CD4-positive, alpha-beta T cell treated with Interleukin-17A for 1 hour (primary cell): ENCODE measurements at places on chromosomes 4 and X.

DNA sequence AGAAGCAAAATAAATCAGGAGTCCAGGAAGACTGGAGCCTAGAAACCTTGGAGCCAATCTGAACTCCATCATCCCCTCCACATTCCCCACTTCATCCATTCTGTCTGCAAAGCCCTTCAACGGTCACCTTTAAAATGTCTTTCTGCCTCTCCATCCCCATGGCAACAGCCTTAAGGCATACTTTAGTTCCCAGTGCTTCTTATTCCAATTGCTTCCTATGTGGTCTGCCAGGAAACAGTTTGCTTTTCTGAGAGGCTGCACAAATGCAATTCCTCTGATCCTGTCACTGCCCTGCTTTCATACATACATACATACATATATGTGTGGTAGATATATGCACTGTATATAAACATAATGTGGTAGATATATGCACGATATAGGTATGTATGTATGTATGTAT is 786 bp upstream of the MAGEH1 start:
- DNase-seq: no peak

DNA sequence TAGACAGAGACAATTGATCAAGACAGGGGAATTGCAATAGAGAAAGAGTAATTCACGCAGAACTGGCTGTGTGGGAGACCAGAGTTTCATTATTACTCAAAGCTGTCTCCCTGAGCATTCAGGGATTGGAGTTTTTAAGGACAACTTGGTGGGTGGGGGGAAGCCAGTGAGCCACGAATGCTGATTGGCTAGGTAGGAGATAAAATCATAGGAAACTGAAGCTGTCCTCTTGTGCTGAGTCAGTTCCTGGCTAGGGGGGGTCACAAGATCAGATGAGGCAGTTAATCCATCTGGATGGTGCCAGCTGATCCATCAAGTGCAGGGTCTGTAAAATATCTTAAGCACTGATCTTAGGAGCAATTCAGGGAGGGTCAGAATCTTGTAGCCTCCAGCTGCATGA is 358.6 kb downstream of the GPM6A start:
- DNase-seq: no peak

- DNase-seq: no peak
These were observed 29.9 kb upstream of the TET2 start for GRCh38 chr4:105116616-105117319.

GRCh38 chrX:148135738-148136137 is 154.6 kb downstream of the FMR1NB start:
- no peak for DNase-seq

- no peak for DNase-seq
These were observed 241.4 kb upstream of the CLNK start for GRCh38 chr4:10925996-10926395.

- DNase-seq: no peak
These were observed 46.1 kb downstream of the SLIT2 start for GRCh38 chr4:20297783-20298182.

DNA sequence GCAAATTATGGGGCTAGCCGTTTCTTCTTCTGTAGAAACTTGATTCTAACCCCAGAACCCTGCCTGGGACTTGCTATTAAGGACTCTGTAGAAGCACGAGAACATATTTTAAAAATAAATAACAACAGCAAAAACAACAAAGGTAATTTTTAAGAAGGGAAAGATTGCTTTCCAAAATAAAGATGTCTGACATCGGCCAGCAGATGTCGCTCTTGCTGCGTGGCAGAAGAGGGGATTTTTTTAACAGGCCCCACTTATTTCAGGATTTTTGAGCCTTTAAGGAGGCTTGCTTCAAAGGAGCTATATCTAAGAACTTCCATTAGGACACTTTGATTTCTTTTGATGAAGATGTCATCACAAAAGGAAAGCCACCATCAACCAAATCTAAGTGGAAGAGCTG is 62.8 kb upstream of the EGFL6 start:
- DNase-seq: peak; percentile 52

GRCh38 chrX:16839219-16839851 is 30.8 kb downstream of the RBBP7 start:
- no peak for DNase-seq

GRCh38 chr4:76539979-76540378 is 105.0 kb downstream of the SHROOM3 start:
- DNase-seq: no peak

GRCh38 chr4:122900314-122900713 is 22.1 kb downstream of the NUDT6 start:
- DNase-seq: no peak

DNA sequence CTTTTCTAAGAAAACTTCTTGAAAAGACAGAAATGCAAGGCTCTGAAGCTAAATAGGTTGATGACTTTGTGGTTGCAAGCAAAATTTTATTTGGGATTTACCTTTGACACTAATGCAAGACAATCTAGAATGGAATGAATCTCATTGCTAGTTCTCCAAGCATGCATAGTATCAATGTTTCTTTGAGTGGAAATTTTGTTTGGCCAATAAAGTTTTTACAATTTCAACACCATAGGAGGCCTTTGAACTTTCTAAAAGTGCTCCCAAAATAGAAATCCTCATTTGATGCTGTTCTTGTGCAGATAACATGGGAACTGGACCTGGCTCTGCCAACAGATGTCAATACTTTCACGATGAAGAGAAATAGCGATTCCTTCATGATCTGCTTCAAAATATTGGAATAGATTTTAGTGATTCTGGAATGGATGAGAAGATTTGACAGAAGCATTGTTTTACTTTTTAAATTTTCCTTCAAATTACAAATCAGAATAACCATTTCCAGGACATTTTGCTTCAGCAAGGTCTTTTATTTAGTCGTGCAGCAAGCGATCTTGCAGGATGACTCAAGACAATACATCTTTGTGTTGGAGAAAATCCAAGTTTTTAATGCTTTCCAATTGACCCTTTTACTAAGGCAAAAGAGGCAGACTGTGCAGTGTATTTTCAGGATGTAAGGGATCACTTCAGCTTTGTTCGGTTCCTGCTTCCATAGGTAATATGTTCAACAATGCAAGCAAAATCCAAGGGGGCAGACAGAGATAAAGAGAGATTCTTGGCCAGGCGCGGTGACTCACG is 51.7 kb upstream of the OTUD4 start:
- DNase-seq: no peak

- no peak for DNase-seq
These were observed 11.0 kb upstream of the MAMLD1 start for GRCh38 chrX:150352114-150352513.

DNA sequence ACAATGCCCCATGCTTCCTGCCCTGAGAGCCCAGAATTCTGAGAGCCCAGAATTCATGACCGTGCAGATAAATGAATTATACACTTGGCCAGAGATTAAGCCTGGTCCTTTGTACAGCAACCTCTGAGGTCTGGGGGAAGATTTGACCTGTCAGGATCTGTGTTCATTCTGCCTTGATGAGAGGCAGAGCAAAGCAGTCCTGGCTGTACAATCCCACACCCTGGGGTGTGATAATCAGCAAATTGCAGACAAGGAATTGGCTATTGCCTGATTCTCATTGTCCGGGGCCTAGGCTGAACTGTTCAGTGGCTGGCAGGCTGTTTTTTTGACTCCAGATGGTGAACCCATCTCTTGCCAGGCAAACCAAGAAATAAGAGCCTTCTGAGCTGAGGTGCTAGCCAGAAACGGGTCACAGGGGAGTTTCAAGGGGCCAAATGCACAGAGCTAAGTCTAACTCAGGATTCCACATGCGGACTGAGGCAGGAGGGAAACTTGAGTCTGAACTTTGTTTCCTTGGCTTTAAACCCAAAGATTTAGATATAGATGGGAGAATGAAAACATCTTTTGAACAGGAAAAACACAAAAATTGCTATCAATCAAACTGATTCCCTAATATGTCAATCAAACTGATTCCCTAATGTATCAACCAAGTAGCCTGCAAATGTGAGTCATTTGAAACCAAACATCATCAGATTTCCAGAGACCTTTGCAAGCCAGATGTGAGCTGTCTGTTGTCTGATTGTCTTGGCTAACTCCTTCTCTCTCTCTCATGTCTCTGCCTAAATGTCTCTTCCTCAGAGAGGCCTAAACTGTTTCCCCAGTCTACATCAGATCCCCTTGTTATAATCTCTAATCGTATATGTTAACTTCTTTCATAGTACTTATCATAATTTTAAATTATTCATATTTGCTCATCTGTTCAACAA is 159.3 kb downstream of the ATG4A start:
- no peak for DNase-seq

- DNase-seq: no peak
These were observed 1267.2 kb downstream of the RAPGEF2 start for GRCh38 chr4:160370046-160370445.

GRCh38 chr4:83947125-83947829 is 411.4 kb downstream of the GPAT3 start:
- no peak for DNase-seq

DNA sequence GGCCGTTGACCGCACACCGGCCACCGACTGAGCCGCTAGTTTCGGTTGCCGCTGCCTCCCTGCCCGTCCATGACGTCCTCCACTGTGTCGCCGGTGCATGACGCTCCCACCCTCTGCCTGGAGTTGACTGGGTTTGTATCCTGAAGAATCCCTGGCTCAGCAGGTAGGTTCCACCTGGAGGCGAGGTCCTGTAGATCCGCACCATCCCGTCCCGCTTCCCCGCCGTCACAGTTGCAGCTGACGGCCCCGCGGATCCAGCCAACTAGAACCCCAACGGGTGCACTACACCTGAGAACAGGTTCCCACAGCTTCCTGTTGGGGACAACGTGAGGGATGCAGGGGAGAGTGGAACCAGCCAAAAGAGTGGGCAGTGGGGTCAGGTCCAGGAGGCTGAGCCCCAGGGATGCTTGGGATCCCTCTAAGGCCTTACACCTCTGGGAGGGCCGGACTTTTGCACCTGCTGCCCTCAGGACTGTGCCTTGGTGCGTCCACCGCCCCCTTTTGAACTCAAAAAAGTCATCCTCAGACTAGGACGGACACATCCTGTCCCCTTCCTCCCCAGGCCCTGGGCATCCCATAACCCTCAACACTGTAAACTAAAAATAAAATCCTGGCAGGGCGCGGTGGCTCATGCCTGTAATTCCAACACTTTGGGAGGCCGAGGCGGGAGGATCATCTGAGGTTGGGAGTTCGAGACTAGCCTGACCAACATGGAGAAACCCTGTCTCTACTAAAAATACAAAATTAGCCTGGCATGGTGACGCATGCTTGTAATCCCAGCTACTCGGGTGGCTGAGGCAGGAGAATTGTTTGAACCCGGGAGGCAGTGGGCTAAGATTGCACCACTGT is 1.1 kb upstream of the SLBP start:
- DNase-seq: no peak

DNA sequence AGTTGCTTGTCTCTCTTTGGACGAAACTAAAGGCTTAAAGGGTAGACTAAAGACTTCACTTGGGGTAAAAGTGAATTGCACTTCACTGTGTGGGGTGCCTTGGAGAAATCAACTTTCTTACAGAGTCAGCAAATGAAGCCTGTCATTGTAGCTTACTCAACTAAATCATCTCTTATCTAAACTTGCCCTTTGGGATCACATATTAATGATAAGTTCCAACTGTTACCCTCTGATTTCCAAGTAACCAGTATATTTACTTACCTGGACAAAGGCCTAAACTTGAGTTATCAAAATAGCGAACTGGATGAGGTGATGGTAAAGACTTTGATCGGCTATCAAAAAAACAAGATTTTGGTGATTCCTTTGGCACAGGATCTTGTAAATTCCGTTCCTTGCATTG is 8.9 kb upstream of the BDH2 start:
- no peak for DNase-seq

DNA sequence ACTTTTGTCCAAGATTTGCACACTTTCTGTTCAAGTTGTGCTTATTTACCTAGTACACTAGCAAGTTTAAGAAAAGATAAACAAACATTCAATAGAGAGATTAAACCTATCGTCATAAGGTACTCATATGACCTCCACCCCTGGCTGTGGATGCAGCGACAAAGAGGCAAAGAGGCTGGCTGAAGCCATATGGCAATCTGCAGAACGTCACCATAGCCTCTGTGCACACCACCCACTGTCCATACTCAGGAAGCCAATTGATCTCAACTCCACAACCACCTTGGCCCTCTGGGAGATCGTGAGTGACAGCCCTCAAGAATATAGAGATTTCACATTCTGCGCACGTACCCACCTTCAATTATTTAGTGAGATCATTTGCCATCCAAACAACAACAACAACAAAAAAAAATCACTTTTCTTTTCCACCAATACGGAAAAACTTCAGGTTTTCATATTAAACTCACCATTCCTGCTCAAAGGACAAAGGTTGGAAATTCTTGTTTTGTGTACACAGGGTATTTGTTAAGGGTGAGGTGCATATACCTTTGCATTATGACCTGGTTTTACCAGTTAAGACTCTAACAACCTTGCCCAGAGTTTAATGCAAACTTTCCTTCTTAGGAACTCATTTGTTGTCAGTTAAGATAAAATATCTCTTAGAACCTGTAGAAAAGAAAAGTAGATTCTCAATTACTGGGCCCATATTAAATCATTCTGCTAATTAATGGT is 243.0 kb upstream of the FSTL5 start:
- no peak for DNase-seq

GRCh38 chrX:50812995-50813842 is 775 bp downstream of the SHROOM4 start:
- DNase-seq: no peak

- no peak for DNase-seq
These were observed 31.5 kb downstream of the ACTRT1 start for GRCh38 chrX:128020701-128021100.

- DNase-seq: no peak
These were observed 58.6 kb downstream of the NDST4 start for GRCh38 chr4:115054836-115055235.

DNA sequence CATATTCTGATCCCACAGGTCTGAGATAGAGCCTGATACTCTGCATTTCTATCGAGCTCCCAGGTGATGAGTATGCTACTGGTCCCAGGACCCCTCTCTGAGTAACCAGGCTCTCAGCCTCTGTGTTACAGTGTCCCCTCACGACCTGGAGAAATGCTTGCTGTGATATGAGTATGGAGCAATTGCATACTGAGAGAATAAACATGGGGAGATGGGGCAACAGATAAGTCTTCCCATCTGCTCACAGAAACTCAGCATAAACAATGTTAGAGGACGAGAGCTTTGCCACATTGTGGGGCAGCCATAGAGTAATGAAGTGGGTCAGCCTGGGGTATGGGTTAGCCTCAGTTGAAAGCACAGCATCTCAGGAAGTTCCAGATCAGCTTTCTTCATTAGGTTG is 82.6 kb upstream of the HS3ST1 start:
- no peak for DNase-seq

DNA sequence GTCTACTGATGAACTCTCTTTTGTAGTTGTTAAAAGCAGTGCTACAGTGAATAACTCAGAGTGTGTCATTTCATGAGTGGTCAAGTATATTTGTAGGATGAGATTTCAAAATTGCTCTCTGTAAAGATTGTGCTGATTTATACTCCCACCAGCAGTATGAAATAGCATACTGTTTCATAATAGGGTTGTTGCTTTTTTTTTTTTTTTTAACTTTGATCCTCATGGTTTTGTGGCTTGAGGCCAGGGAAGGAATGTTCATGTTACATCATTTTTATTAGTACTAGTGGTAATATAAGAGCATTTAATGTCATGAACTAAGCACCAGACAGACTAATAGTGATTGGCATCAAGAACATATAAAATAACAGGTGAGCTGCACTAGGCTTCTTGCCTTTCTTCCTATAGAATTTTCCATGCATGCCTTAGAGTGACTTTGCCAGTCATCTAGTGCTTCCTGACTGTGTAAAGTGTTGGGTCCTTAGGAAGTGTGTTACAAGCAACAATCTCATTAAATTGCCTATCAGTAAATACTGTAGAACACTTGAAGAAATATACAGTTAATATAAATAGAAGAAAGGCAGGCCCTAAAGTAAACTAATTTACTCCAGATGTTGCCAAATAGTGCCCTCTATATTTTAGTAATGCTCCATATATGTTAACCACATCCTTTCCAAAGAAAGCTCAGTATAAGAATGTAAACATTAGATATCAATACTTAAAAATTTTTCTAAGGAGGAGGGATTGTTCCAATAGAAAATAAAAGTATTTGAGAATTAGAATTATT is 38.6 kb upstream of the MSMO1 start:
- DNase-seq: no peak
